Caki2 (cell line): ENCODE measurements at places on chromosomes 6 and 20. TPM values are rescaled to one million over a fixed set of nuclear protein-coding genes. Genes with fewer than 3 reads are reported as not detected.

GRCh38 chr20:38172408-38172807, 7.3 kb upstream of the TGM2 start:
- DNase-seq = no peak

GRCh38 chr20:20941468-20941889, 164.7 kb downstream of the LINC00237 start:
- DNase-seq = no peak

LST1 gene
- not detected in 2 replicates for total RNA-seq

- DNase-seq = no peak
Observed at GRCh38 chr6:22325481-22325880, 28.6 kb upstream of the PRL start.

- DNase-seq = no peak
Observed at GRCh38 chr20:12093057-12093796, 175.5 kb downstream of the BTBD3 start.

- no peak for DNase-seq
Observed at GRCh38 chr6:54719131-54719530, 127.4 kb upstream of the FAM83B start.

- DNase-seq = no peak
Observed at GRCh38 chr6:159633196-159633595, 59.8 kb downstream of the SOD2 start.

DNA sequence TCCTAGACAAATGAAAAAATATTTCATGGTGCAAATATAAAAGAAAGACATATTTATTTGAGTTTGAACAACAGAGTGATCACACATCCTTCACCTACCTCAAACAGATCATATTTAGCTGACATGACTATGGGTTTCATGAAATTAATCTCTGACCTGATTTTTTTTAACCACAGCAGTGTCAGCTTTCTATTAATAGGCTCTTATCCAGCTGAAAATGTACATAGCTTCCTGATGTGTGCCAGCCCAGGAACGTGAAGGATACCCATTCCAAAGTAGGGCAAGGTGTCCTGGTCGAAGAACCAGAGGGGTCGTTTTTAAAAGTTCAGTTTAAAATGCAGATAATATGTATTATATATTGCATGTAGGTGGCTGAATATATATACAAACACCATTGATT, 19.8 kb downstream of the TRDN start:
- no peak for DNase-seq

GRCh38 chr6:48087448-48087847, 23.5 kb downstream of the PTCHD4 start:
- no peak for DNase-seq

CFB gene
- 2.6 and 4.7 TPM in 2 replicates for total RNA-seq

TINAG gene
- 62.1 and 114 TPM in 2 replicates for total RNA-seq

- no peak for DNase-seq
Observed at GRCh38 chr6:9961646-9962045, 453.2 kb downstream of the TFAP2A start.

DNA sequence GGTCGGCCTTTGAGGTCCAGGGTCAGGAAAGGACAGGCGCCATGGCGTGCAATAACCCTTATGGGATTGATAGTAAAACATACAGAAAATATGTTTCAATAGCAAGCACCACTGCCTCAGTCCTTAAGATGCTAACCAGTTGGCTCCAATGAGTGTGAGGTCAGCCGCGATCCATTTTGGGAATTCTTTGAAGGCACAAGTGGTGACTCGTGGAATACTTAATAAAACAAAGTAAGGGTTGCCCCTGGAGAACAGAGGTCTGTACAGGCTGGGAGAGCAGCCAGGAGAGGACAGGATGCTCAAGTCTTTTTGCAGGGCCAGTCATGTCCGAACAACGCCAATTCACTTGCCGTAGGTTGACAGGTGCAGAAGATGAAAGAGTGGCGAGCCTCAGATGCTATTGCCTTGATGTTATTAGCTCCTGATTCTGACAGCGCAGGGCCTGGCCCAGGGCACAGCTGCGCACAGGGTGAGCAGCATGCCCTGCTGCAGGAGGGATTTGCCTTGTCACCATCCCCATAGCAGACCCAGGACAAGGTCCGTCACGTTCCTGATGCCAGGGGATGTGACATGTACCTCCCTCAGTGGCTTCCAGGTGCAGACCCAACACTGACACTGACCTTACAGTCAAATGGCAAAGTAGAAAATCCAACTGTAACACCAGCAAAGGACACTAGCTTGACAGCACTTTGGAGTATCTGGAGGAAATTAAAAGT, 21.8 kb downstream of the SYNDIG1 start:
- DNase-seq = no peak

GRCh38 chr20:58906894-58907293, 54.4 kb downstream of the GNAS start:
- no peak for DNase-seq

DNA sequence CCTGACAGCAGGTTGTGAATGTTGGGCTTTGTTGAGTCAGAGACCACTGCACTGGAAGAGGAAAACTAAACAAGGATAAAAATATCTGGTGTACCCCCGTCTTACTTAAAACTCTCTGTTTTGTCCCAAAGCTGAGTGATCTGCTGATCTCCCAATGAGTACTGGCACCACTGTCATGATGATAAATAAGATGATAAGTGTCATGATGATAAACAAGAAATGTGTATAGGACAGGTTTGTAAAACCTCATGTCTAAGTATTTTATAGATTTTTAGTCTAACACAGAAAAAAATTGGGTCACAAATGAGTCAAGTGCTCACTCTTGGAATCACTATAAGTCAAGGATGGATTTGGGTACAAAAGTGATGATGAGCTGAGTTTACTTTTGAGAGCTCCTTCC, 8.5 kb upstream of the SIM1 start:
- DNase-seq = no peak

APOBEC2 gene
- total RNA-seq = not detected in 2 replicates

DNA sequence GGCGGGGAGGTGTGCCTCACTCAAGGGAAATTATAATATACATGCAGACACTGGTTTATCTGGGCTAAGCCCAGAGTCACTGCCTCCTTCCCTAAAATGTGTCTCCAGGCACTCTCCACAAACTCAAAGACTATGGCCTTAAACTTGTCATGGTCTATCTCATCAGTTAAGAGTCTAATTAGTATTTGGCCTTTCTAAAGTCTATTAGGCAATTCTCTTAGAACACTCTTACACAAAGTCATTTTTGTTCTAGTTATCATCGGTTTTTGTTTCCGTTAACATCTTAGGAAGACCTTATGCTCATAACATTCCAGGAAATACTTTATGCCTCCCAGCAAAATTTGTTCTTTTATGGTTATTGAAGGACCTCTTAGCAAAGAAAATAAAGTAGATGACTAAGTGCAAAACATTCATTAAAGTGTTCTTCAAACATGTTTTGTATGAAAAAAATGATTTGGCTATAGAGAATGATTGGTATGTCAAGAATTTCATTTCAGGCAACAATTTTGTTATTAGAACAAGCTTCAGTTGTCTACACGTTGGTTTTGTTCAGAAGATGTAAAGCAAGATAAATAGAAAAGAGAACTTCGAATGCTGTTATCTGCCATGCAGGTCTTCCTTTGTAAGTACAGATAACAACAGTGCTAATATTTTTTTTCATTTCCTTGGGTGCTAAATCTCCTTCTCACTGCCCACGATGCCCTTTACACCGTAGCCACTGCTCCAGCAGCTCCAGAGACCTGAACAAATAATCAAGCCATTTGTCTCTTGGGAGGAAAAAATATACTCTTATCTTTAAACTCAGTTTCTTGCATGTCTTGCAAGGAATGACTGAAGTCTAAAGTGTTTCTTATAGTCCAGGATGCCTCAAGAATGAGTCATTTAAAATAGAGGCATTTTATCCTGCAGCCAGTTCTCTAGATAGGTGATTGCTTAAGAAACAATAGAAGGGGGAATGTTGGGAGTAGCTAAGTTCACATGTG, 170.4 kb downstream of the HTR1B start:
- peak; percentile 82 for DNase-seq

GRCh38 chr6:113619077-113619476, 238.1 kb upstream of the MARCKS start:
- DNase-seq = no peak

LY6G6C gene
- total RNA-seq = not detected in 2 replicates

- DNase-seq = no peak
Observed at GRCh38 chr6:45654673-45655072, 276.9 kb upstream of the SUPT3H start.

DNA sequence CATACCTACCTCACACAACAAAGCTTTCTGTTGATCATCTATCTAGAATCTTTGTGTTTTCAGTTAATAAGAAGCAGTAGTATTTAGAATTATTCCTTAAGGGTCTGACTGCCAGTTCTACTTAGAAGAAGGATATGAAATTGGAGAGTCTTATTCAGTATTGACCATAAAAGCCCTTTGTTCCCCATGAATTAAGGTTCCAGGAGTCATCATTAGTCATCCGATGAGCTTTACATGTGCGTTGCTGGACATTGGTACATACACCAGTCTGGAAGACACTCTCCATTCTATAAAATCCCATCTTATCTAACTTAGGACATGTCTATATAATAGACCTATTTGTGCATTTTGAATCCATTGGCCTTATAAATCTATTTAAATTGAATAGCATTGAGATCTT, 34.4 kb upstream of the RNF217 start:
- DNase-seq = no peak

SAMD5 gene
- 6.9 and 8.6 TPM in 2 replicates for total RNA-seq

GRCh38 chr20:25009218-25010145, 16.9 kb upstream of the APMAP start:
- DNase-seq = no peak
